HFF-Myc (cell line): ENCODE measurements at places on chromosomes 13 and 19.
A peak's percentile ranks its signal among the peaks of the same experiment; 100 is the strongest.

DNA sequence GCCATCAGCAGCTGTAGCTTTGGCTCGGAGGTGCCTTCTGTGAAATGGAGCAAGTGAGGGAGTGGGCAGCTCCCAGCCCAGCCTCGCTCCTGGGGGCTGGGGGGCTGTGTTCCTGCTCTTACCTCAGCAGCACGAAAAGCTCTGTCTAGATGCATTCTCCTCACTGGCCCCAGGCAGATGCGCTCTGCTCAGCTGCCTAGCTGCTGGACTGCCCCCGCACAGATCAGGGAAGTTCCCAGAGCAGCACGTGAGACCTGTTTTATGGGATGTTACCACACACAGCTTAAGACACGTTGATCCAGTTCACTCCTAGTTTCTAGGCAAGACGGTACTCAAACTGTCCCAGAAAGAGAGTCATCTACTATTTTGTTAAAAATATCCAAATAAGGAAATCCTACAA lies 13.6 kb downstream of the LCP1 start:
- DNase-seq = no peak

DNA sequence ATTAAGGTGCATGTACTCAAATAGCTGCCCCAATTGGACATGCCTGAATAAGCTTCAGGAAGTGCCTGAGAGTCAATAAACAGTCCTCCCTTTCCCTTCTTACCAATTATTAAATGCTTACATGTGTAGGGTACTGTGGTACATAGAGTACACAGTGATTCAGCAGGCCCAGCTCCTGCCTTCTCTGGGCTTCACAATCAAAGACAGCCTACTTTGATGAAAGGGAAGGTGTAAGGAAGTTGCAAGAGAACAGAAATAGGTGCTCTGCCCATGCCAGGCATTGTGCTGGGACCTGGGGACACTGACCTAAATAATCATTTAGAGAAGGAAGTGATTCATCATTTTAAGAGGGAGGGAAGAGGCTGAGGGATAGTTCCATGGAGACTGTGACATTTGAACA lies 17.2 kb downstream of the FRY start:
- DNase-seq = no peak

GRCh38 chr13:43865892-43866291 lies 13.6 kb downstream of the CCDC122 start:
- DNase-seq = no peak

DNA sequence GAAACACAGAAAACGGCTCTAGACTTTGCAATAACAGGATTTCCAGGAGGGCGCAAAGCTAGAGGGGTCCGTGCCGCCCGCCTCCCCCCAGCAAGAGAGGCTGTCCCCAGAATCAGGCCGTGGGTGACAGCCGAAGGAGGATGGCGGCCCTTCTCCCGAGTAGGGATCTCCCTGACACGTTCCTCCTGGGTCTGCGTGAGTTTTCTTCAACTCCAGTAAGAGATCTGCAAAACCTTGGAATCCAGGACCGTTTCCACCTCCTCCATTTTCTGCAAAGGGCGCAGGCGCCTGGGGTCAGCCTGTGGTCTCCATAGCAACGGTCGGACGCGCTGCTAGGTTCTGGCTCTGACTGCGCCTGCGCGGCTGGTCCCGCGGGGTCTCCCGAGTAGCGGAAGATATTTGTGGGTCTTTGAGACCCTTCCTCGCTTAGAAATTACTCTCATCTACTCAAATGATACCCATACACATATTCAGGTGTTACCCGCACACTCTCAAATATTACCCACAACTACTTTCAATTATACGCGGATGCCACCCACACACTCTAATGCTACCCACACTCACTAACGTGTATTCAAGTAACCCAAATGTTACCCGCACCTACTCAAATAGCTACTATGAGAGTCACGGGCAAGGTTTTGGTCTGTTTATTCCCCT lies 2.1 kb downstream of the PNMA8C start:
- DNase-seq = peak; percentile 60

GRCh38 chr19:57276430-57276829 lies 3.9 kb upstream of the ZNF460 start:
- DNase-seq = no peak

- no peak for DNase-seq
Observed at GRCh38 chr19:53555352-53555751, 17.4 kb downstream of the ZNF331 start.

- no peak for DNase-seq
Observed at GRCh38 chr19:12139269-12139668, 881 bp downstream of the ZNF20 start.
